ENCODE measurements at places on chromosomes 4 and X.

DNA sequence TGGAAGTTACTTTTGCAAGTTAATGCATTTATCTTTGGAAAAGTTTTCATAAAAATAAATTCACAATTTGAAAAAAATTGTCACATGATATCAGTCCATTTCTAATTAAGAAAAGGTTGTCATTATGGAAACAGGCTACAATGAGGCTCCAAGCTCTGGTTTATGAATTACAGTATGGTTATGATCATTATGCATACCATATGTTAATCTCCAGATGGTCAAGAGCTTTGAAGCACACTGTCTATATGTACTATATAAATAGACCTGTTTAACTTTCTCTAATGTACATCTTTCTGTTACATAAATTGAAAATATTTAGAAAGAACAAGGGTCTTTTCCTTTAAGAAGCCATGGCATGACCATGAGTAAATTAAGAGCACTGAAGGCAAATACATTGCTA, 2338.8 kb downstream of the PCDH7 start:
- DNase-seq, result no peak

DNA sequence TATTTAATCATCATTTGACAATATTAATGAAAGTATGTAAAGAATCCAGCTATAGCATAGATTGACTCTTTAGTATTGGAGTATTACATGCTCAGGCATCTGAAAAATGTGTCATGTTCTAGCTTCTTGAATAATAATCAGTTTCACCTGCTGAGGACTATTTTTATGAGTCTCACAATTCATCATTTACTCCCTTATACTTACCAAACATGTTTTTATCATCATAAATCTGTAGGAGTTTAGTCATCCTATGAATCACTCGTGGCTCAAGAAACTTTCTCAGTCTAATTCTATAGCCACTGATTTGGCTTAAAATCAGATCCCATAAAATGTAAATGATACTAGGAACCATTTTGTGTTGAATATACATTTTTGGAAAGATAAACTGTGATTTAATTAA, 1616.1 kb downstream of the C4orf33 start:
- no peak for DNase-seq

DNA sequence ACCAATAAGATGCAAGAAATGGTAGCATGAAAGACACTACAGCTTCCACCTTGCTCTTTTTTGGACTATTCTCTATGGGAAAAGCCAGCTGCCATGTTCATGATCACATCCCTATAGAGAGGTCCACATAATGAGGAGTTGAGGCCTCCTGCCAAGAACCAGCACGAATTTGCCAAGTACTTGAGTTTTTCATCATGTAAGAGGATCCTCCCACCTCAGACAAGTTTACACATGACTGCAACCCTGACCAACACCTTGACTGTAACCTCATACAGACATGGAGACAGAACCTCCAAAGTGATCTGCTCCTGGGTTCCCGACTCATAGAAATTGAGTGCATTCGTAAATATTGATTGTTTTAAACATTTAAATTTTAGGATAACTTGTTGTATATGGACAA, 135.2 kb upstream of the TSPAN5 start:
- DNase-seq, result no peak

GRCh38 chr4:109296527-109296926, 5.9 kb downstream of the COL25A1 start:
- DNase-seq, result no peak

GRCh38 chrX:10006770-10007169, 39.6 kb downstream of the CLDN34 start:
- no peak for DNase-seq

DNA sequence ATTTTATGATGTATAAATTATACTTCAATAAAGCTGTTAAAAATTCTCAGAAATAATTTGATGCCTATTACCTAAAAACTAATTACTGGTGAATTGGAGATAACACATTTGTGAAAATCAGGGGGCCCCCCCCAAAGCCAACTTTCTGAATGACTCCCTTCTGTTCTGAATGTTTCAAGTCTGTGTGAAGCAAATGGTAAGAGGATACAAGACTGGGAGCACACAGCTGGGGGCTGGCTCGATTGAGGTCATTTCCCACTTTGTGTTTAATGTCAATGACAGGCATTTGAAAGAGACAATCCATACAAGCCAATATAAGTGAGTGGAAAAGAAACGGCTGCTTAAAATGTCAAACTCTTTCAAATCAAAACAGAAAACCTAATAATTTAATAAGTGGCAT, 155.8 kb downstream of the SH2D1A start:
- no peak for DNase-seq

DNA sequence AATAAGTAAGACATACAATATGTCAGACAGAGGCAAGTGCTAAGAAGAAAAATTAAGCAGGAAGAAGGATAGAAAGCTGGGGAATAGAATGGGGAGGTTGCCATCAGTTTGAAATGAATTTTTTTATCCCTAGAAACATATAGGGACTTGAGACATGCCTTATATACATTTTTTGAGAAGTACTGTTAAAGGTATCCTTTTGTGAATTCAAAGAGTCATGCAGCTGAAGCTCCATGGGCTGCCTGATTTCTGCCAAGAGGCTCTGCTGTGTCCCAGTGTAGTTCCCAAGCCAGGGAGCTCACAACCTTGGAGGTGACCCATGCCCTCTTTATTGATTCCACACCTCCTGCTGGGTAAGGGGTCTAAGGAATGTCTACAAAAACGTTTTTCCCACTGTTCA, 564.6 kb upstream of the DIPK2B start:
- no peak for DNase-seq

Measured in HS-27A (cell line).